ENCODE measurements at places on chromosomes 16 and 17. TPM values are rescaled to one million over a fixed set of nuclear protein-coding genes. Genes with fewer than 3 reads are reported as not detected.
A peak's percentile ranks its signal among the peaks of the same experiment; 100 is the strongest.

- H3K27me3 ChIP-seq = peaks cover 3% of the 10 kb centered on the region
- peaks cover 7% of the 10 kb centered on the region for H3K36me3 ChIP-seq
- peak overlapping the region; percentile 83 for H3K4me3 ChIP-seq
Measured at GRCh38 chr17:2058586-2059546, 4.0 kb downstream of the HIC1 start.

Gene SGF29
- 66.2 TPM for polyA plus RNA-seq

Gene HSD11B2
- polyA plus RNA-seq = not detected

- no peak for DNase-seq
- H3K27me3 ChIP-seq = no peaks in the 10 kb centered on the region
- H3K27ac ChIP-seq = no peak overlapping the region
- no peak overlapping the region for H3K4me3 ChIP-seq
- H3K36me3 ChIP-seq = peaks cover 6% of the 10 kb centered on the region
Measured at GRCh38 chr16:66940236-66940635, 4.9 kb downstream of the CES2 start.

Gene KRT28
- not detected for polyA plus RNA-seq

- no peaks in the 10 kb centered on the region for H3K36me3 ChIP-seq
- peaks cover 16% of the 10 kb centered on the region for H3K27me3 ChIP-seq
- H3K4me3 ChIP-seq = no peak overlapping the region
- no peak for DNase-seq
- no peak overlapping the region for H3K27ac ChIP-seq
- H3K4me1 ChIP-seq = no peaks in the 10 kb centered on the region
Measured at GRCh38 chr16:6642271-6642670, 690.4 kb upstream of the RBFOX1 start.

- no peaks in the 10 kb centered on the region for H3K36me3 ChIP-seq
- H3K4me3 ChIP-seq = no peak overlapping the region
- no peak overlapping the region for H3K27ac ChIP-seq
- H3K27me3 ChIP-seq = peaks cover 78% of the 10 kb centered on the region
- no peak for DNase-seq
- H3K4me1 ChIP-seq = peaks cover 4% of the 10 kb centered on the region
Measured at GRCh38 chr17:49899191-49899485, 51.3 kb upstream of the TAC4 start.

DNA sequence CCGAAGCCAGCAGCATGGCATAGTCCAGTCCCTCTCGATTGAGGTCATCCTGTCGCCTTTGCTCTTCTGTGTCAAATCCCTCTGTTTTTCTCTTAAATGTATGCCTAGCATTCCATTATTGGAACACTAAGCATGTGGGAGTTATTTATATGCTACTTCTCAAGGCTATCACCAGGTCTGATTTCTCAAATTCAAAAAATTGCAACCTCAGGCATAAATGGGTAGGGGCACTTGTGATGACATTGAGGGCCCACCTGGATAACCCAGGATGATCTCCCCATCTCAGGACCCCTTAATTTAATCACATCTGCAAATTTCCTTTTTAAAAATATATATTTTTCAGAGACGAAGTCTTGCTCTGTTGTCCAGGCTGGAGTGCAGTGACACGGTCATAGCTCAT, 95.7 kb downstream of the BMERB1 start:
- H3K36me3 ChIP-seq = no peaks in the 10 kb centered on the region
- DNase-seq = no peak
- no peak overlapping the region for H3K27ac ChIP-seq
- peaks cover 4% of the 10 kb centered on the region for H3K4me1 ChIP-seq
- peaks cover 10% of the 10 kb centered on the region for H3K27me3 ChIP-seq

Gene EPX
- not detected for polyA plus RNA-seq

DNA sequence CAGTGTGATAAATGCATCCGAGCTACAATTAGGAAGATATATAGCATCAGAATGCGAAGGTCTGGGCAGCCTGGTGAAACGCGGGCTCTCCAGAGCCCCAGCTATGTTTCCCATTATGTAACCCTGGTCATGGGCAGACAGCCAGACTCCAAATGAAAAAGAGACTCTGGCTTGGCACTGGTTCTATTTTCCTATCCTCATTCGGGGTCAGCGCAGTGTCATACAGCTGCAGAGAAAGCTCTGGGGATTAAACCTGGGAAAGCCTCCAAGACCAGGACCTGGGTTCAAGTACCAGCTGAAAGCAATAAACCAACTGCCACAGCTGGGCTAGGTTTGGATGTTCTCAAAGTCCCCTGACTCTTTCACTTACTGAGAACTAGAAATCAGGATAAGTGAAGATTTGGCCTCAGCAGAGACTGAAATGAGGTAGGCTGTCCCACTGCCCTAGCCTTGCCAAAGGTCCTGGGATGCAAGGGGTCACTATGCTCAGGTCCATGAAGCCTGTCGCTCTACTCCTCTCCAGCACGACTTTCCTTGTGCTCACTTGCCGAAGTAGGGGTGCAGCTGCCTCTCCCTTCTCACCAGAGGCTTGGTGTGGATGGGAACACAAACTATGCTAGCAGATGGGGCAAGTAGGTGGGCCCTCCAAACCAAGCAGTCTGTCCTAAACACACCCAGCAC, 123.8 kb downstream of the SMG6 start:
- no peak overlapping the region for H3K4me3 ChIP-seq
- peak overlapping the region; percentile 63 for H3K27ac ChIP-seq
- peaks cover 6% of the 10 kb centered on the region for H3K4me1 ChIP-seq
- no peaks in the 10 kb centered on the region for H3K27me3 ChIP-seq

Gene LRRC75A
- polyA plus RNA-seq = 0.21 TPM

DNA sequence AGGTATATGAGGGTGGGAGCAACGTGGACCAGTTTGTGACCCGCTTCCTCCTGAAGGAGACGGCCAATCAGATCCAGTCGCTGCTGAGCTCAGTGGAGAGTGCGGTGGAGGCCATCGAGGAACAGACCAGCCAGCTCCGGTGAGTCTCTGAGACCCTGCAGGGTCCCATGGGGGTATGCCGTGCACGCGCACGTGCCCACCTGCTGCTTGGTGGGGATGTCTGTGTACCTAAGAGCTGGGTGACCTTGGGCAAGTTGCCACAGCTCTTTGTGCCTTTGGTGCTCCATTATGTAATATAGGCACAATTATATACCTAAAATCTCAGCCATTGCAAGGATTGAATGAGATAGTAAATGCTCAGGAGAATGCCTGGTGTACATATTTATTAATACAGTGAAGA, 22.4 kb downstream of the NECAB2 start:
- no peak for DNase-seq
- H3K27ac ChIP-seq = no peak overlapping the region

Gene KRT24
- polyA plus RNA-seq = not detected

Data from naive B cell (primary cell).